ENCODE measurements at places on chromosomes 16 and 17.

GRCh38 chr16:11403920-11404319 is 58.7 kb downstream of the RMI2 start:
- DNase-seq, result no peak

GRCh38 chr16:72210072-72210471 is 38.1 kb upstream of the PMFBP1 start:
- DNase-seq, result no peak

DNA sequence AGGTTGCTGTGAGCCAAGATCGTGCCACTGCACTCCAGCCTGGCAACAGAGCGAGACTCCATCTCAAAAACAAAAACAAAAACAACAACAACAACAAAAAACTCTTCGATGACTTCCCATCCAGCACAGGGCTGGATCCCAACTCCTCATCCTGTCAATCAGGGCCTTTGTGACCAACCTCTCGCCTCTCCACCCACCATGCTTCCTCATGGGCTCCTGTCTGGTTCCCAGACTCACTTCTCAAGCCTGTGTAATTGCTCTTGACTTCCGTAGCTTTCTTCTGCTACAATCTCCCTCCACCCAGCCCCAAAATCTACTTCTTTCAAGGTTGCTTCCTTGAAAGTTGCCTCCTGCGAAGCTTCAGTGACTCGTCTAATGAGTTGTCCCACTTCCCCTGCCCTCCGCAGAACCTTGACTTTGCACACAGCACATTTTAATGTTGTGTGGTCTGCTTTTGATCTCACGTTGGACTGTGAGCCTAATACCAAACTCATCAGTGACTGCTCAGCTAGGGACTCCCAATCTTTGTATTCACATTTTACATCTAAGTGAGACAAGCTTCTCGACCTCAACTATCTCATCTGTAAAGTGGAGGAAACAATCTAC is 936 bp upstream of the RASL10B start:
- DNase-seq, result no peak

GRCh38 chr16:10906914-10907756 is 30.1 kb downstream of the CIITA start:
- DNase-seq, result no peak

DNA sequence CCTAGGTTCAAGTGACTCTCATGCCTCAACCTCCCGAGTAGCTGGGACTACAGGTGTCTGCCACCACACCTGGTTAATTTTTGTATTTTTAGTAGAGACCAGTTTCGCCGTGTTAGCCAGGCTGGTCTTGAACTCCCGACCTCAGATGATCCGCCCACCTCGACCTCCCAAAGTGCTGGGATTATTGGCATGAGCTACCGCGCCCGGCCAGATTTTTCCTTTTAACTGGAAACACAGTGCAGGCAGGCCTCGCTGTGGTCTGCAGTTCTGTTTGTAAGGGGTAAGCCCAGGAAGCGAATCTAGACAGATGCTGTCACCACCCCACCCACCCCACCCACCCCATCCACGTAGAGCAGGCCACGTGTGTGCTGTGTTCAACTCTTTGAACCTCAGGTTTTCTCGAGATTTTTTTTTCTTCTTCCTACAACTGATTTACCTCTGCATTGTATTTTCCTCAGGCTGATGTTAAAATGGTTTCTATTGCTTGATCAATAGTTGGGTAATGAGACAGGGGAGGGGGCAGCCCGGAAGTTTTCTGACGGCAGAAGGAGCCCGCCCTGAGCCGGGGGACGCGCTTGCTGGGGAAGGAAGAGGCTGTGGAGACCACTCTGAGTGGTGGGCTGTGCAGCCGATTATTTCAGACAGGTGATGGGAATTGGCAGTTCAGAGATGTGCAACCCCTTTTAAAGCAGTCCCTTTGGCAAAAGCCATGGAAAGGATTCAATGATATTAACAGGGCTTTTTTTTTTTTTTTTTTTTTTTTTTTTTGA is 72.9 kb downstream of the DNAH17 start:
- DNase-seq, result no peak

DNA sequence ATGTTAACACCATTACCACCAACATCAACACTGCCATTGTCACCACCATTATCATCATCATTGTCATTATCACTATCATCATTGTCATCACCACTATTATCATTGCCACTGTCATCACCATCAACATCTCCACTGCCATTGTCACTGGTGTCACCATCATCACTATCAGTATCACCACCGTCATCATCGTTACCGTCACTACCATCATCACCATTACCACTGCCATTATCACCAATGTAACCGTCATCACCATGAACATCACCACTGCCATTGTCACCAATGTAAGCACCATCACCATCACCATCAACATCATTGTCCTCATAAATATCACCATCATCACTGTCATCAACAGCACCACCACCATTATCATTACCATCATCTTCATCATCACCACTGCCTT is 633.2 kb upstream of the EEF2KMT start:
- no peak for DNase-seq
